ENCODE measurements at places on chromosomes 5 and 9.
A peak's percentile ranks its signal among the peaks of the same experiment; 100 is the strongest.

DNA sequence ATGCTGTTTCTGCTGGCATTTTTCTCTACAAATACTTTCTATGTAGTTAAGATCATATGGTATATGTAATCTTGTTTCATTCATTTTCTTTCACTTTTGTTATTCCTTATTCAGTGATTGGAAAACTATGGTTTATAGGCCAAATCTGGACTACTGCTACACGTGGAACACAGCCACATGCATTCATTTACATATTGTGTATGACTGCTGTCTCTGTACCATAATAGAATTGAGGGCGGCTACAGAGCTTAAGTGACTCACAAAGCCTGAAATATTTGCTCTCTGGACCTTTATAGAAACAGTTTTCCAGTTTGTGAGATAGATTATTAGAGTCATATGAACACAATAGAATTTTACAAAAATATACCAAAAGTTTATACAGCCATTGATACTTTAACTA lies 133.6 kb upstream of the CDKN2B start:
- DNase-seq: peak; percentile 32

DNA sequence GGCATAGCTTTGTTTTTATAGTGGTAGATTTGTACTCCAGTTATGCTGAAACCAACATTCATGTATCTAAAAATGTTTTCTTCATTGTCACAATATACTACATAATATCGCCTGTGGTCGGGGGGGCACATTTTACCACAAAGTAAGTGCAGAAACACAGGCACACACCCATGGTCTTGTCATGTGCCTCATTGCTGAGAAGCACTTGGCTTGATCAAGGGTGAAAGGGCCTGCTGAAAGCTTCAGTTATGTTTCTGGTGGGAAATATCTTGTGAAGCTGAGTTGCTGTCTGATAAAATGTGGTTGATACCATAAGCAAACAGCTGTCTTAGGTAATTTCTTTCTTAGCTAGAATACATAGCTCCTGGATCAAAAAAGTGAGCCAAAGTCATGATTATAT lies 393.1 kb downstream of the MAN2A1 start:
- no peak for DNase-seq

- DNase-seq: no peak
Observed at GRCh38 chr5:7980881-7981280, 111.9 kb downstream of the MTRR start.

DNA sequence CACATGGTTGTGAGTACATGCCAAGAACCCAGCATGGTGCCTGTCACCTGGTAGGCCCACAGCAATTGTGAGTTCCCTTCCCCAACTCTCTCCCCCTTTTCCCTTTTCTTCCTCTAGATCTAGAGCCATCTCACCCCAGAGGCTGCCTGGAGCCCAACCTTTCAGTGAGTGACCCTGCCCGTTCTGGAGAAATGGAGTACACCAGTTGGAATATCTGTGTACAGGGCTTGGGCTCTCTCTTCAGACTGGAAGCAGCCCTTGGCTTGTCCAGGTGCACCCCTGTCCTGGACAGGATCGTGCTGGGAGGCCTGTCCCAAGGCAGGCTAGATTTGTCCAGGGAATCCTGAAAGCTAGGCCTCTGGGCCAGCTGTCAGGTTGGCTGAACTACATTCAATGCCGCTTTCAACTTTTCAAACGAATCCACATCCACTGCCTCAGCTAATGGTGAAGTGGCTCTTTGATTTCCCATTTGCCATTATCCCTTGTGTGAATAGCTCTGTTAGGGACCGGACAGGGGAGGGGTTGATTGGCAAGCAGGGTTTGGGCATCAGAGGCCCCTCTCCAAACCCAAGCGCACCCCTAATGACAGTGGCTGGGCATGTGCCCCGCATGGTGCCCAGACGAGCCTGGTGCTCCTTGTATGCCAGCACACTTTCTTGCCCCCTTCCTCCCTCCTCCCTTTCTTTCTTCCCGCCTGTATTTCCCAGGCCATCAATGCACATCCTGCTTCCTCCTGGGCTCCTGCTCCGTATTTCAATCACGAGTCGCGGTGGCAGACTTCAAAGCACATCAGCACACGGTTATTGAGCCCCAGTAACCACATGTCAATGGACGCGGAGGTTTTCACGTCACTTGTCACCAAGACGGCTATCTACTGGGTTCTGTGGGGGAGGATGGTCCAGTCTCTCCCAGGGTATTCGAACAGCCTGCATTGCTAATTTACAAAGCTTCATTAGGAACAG lies 211.2 kb downstream of the DAB2IP start:
- DNase-seq: no peak

- DNase-seq: no peak
Observed at GRCh38 chr9:111854799-111855198, 41.8 kb upstream of the UGCG start.

DNA sequence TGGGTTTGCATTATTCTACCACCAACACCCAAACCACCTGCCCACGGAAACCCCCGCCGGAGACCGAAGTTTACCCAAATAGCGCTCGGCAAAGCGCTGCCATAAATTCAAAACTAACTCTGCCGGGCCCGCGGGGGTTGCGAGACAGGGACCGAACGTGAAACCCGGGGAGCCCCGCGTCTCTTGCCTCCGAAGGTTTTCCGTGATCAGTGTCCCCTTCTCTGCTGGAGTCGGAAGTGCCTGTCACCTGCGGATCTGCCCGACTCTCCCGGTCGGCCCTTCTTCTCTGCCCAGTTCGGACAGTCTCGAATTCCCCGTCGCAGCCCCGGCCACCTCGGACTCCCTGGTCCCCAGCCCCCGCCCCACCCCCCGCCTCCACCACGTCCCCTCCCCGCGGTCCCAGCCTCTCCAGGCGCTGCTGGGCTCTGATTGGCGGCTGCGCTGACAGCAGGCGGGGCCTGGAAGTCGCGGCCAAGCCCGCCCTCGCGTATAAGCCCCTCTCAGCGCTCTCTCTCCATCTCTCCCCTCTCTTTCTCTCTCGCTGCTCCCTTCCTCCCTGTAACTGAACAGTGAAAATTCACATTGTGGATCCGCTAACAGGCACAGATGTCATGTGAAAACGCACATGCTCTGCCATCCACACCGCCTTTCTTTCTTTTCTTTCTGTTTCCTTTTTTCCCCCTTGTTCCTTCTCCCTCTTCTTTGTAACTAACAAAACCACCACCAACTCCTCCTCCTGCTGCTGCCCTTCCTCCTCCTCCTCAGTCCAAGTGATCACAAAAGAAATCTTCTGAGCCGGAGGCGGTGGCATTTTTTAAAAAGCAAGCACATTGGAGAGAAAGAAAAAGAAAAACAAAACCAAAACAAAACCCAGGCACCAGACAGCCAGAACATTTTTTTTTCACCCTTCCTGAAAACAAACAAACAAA lies at the start of gene RORB:
Gene RORB, plus strand, starts transcription at position 517 of the 929 bp plus-strand sequence. CDS start 642 bp downstream, outside the sequence.
- no peak for DNase-seq

DNA sequence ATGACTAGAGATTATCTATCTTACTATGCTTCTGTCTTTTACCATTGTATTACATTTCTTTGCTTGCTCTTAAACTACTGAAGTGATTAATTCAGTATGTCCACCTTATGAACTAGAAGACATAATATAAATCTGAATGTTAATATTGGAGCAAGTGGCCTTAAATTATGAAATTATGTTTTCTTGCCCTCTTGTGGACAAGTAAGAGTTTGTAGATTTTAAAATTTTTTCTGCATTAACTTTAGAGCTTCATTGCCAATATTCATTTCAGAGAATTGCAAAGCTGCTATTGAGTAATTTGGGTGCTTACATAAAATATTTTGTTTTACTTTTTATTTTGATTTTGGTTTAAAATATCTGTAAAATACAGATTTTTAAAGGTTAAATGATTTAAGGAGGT lies 55.3 kb downstream of the RANBP17 start:
- peak; percentile 4 for DNase-seq

- no peak for DNase-seq
Observed at GRCh38 chr5:151130922-151131891, 26.4 kb downstream of the ANXA6 start.

- peak; percentile 75 for DNase-seq
Observed at GRCh38 chr5:164346785-164347630, 841.6 kb downstream of the MAT2B start.

DNA sequence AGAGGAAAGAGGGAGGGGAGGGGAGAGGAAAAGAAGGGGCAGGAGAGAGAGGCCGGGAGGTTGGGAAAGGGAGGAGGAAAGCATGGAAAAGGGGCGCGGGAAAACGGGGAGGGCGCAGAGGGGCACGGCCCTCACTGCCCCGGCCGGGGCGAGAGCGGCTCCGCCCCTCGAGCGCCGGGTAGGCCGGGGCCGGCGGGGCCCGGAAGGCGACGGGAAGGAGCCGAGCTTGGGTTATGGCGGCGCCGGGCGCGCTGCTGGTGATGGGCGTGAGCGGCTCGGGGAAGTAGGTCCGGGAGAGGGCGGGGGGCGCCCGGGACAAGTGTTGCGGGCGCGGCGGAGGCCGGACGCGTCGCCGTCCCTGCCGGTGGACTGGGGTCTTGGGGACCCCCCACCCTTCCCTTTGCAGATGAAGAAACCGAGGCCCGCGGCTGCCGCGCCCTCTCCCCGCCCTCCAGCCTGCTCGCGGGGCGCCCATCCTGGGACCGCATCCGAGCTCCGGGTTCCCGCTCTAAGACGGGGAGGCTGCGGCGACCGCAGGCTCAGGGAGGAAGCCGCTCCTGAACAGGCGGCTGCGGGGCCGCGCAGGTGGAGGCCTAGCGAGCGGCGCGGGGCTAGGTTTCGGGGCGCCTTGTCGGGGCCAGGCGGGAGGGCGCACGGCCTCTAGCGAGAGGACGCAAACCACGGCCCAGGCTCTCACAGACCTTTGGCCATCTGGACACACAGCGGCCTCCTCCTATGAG lies at the start of gene IDNK:
Gene IDNK, plus strand, starts transcription at position 205 of the 740 bp plus-strand sequence. Its CDS starts 29 bp downstream, at position 234.
- peak; percentile 83 for DNase-seq

- no peak for DNase-seq
Observed at GRCh38 chr9:71910650-71911060, 338 bp downstream of the ABHD17B start.

DNA sequence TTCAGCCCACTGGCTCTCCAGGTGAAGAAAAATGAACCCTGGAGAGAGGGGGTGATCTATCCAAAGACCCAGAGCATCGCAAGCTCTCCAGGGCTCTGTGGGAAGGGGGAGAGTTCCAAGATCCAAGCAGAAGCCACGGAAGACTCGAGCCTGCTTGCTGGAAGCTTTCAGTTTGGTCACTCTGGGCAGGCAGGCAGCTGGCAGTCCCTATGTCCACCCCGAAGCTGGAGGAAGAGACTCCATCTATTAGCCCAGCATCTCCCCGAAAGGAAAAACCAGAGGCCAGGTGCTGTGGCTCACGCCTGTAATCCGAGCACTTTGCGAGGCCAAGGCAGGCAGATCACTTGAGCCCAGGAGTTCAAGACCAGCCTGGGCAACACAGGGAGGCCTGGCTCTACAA lies 10.7 kb upstream of the SPARC start:
- no peak for DNase-seq

DNA sequence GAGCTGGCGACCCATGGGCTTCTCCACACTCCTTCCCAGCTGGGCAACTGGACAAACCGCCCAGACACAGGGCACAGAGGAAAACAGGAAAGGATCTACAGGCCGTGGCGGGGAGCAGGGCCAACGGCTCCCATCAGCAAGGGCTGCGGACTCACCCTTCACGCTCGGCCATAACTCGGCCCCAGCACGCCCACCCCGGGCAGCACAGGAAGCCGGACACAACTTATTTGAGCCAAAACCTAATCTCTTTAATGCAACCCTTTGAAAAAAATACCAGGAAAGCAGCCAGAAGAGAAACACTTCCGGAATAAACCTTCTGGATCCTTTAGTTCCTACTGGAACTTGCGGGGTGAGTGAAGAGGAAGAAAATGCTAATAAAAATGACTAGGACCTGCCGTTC lies 59.9 kb downstream of the VAV2 start:
- DNase-seq: no peak

DNA sequence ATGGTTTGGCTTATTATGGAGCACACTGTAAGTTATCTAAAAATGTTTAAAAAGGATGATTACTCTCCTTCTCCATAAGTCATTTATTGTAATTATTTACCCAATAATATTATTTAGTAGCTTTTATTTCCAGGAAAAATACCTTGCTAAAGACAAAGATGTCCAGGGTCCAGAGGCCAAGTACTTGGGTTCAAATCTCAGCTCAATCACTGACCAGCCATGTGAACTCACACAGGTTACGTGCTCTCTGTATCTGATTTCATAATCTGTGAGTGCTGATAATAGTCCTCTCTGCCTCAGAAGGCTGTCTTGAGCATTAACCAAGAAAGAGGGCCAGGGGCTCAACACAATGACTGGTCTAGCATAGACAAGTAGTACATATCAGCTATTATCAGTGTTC lies 27.0 kb downstream of the ALDH1A1 start:
- DNase-seq: no peak

DNA sequence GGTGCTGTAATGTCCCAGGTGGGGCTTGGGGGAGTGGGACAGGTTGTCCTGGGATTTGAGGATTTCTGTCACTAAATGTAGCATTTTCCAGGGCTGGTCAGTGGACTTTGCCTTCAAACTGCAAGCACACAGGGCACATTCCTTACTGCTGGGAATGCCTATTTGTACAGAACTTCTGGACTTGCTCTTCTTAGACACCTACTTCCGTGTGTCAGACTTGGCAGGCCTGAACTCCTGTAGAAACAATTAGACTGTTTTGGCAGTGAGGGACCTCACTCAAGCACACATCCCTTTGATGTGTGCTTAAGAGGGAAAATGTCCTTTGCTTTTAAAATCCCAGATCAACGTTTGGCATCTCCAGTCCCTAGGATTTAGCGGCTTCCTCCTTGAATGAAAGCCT lies 192.2 kb downstream of the PAPPA start:
- DNase-seq: no peak

DNA sequence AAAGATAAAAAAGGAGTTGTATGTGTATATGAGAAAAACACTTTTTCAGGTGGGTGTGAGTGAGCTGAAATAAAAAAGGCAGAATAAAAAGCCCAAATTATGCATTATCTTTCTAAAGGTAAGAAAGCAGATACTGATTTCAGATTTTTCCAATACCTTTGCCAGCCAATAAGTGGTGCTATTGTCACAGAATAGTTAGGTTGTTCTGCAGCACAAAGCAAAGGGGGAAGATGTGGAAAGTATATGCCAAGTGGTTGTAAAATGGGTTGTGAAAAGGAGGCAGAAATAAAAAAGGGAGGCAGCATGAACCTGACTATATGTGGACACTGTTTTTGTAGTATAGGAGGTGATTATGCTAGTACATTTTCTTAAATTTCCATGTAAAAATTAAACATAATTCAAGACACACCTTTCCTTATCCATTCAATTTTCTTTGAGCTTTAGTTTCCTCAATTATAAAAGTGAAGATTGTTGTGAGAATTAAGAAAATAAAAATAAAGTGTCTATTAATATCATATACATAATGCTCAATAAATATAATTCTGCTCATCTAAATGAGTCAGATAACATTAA lies 106.7 kb downstream of the SMIM15 start:
- peak; percentile 80 for DNase-seq

GRCh38 chr5:14167211-14167845 lies 24.2 kb downstream of the TRIO start:
- DNase-seq: no peak

All from OCI-M1 (cell line).